ENCODE measurements at places on chromosomes 16 and 17.

- no peak for DNase-seq
Observed at GRCh38 chr17:78252111-78252634, 20.7 kb downstream of the TMEM235 start.

DNA sequence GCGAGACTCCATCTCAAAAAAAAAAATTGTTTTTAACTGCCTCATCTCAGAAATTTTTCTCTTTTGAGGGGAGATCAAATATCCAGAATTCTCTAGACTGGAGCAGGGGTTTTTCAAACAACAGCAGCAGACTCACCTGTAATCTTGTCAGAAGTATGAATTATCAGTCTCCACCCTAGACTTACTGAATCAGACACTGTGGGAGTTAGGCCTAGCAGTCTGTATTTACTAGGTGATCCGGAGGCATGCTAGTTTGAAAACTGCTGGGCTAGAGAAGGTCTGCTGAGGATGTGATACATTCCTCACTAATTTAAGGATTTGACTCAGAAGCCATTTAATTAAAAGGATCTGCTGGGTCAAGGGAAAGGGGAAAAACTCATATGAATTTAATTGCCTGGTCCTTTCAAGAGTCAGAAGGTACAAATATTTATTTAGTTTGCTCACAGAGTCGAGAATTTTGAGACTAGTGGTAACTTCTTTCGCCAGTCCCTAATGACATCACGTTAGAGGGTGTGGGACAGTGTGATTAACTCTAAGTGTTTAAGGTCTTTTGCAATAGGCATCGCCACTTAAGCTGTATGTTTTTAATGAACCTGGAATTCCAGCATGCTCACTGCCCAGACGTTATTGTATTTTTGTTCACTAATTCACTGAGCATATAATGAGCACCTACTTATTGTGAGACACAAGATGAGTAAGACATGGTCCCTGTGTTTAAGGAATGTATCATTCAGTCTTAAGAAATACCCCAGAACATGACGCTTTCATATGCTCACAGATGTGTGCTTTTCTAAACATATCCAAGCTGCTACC is 14.2 kb downstream of the ATP6V0A1 start:
- DNase-seq, result no peak

DNA sequence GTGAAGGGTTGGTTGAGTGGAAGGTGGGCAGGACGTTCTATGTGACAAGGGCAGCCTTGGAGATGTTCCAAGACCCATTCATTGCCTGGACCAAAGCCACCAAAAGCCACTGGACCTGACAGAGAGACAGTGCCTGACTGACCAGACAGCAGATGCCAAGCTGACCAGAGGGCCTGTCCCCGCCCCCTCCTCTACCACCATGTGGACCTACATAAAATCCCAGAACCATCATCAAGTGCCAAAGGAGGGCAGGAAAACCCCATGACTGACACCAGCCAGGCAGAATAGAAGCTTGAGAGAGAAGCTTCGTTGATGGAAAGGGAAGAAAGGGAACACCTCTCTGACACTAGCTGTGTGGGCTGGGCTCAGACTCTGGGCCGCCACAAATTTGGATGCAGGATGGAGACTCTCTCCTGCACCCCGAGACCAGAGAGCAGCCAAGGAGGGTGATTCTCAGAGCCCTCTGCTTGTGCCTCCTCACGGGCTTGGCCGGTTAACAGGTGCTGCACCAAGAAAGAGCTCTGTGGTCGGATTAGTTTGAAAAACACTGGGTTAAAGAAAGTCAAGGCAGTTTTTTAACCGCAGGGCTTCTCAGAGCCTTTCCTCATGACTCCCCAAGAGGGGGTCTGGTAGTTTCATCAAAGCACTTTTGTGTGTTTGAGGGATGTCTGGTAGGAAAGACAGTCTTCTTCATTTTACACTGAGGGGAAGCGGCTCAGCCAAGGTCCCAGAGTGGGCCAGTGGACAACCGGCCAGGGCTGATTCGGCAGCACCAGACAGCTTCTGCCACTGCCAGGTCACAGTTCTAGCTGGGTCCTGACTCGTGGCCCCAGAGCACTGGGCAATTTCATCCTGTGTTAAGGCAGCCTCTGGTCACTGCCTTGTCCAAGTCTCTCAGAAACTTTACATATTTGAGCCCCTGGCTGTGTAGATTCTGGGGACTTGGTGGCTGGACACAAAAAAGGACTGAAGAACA is 1.7 kb downstream of the TNFRSF13B start:
- DNase-seq, result no peak

GRCh38 chr16:75818491-75818890 is 92.2 kb upstream of the CPHXL start:
- no peak for DNase-seq

DNA sequence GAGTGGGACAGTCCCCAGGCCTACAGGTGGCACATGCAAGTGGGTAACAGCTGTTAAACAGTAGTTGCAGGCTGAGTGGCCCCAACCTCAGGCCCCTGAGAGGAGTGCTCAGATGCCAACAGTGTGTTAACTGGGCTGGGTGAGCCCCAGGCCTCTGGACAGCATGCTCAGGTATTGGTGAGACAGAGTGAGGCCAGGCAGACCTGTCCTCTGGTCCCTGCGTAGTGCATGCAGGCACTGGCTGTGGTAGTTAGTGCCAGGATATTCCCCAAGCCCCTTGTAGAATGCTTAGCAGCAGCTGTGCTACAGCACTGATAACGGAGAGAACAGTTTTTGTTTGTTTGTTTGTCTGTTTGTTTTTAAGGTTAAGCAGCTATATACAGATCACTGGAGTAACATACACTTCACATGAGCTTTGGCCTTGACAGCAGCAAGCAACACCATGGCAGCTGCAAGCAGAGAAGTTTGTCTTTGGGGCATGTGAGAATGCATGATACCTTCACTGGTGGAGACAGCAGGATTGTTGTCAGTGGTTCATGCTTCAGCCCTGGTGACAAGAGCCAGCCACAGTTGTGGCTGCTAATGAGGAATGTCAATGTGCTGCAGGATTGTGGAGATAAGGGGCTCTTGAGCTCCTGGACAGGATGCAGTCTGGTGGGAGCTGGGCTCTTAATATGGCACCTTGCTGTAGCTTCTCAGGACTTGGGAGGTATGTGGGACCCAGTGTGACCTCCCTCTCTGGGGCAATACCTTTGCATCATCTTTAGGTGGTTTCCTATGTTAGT is 614.4 kb downstream of the CDH11 start:
- DNase-seq, result no peak

DNA sequence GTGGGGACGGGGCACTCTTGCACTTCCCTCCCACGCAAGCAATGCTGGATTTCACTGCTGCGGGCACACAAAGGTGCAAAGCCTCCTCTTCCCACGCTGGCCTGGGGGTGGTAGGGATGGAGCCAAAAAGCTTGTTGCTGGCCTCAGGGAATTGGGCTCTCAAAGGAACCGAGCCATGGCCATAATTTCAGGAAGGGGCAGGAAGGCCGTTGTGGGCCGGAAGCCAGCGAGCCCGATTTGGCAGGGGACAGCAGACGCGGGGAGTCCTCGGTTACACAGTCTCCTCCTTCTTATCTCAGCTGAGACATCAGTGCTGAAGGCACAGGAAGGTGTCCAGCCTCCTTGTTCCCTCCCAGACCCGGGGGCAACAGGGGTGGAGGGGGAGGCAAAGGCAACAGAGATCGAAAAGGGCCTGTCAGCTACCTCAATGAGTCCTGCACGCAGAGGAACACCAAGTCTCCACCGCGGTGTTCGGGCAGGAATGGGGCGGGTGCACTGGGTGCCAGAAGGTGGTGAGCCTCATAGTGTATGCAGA is 59.5 kb downstream of the SLFN11 start:
- no peak for DNase-seq

DNA sequence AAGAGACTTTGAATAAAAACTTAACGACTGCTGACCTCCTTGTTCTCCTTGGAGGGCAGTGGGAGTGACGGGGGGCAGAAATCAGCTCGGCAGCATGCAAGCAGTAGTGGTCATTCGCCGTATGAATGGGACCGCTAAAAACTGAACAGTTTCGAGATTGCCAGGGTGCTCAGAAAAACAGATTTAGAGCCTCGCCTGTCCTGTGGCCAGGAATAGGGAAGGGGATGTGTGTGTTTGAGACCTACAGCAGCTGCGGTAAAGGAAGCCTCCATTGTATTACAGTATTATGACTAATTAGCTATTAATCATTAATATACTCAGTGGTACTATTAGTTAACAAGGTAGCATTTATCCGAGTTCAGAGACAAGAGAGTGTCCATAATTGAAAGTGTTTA is 670 bp upstream of the ZNF652 start:
- DNase-seq, result no peak

GRCh38 chr16:60932600-60932999 is 1103.6 kb downstream of the CDH8 start:
- DNase-seq, result no peak

DNA sequence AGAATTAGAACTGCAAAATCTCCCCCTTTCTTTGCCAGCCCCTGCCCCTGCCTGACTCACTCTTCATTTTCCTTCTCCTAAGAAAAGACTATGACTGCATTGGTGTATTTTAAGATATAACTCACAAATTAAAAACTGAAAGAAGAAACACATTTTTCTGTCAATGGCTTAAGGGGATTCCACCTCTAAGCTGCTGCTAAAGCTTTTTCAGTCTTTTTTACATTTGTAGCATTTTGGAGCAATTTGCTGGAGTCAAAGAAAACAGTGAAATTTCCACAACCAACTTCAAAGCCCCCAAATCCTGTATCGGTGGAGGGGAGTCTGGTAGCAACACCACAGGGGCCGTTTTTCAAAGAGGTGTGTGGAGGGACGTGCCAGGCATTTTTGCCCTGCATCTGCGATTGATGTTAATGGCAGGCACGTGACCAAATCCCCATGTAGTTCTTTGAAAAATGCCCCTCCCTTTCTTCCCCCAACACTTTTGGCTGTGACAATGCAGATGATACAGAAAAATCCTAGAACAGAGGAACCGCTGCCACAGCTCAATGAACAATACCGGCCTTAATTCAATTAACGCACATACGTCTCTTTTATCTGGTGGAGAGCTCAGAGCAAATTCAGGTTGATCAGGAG is 28.5 kb downstream of the MAF start:
- no peak for DNase-seq

GRCh38 chr17:49676276-49676868 is 1.5 kb downstream of the SPOP start:
- DNase-seq, result no peak

DNA sequence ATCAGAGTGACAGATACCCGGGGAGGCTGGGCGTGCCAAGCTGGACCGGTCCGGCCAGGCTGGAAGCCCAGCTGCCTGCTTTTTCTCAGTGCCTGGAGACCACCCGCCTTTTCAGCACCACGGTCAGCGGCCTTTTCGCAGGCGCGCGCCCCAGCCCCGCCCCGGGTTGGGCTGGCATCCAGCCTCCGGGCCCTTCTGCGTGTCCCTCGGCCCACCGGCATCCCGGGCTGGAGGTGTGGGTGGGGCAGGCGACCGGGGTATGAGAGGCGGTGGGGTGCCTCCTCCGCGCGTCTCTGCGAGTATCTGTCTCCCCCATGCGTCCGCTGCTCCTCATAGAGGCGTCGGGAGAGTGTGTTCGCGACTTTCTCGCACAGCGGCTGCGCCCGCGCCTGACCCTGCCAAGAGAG is 102.5 kb downstream of the MRM1 start:
- DNase-seq, result no peak

DNA sequence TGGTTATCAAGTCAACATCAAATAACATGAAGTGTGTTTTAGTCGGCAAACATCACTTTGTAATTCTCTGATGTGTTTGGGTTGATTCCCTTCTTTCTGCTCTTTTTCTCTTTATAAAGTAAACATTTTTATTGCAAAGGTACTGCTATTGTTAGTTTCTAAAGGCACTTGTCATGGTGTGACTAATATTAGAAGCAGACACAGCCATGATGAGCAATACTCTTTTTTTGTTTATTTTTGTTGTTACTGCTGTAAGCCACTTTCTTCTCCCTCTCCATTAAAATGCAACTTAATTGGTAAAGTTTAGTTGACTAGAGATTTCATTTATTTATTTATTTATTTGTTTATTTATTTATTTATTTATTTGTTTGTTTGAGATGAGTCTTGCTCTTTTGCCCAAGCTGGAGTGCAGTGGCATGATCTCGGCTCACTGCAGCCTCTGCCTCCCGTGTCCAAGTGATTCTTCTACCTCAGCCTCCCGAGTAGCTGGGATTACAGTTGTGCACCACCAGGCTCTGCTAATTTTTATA is 424.7 kb downstream of the WWOX start:
- no peak for DNase-seq

DNA sequence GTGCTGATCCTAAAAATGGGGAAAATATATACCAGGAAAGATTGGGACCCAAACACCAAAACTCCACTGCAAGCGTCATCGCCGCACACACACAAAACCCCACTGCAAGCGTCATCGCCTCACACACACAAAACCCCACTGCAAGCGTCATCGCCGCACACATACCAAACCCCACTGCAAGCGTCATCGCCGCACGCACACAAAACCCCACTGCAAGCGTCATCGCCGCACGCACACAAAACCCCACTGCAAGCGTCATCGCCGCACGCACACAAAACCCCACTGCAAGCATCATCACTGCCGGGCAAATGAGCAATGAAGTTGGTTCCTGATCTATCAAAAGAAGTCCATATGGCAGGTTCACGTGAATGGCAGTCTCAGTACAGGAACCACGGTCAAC is 144.4 kb downstream of the SLC39A11 start:
- no peak for DNase-seq

DNA sequence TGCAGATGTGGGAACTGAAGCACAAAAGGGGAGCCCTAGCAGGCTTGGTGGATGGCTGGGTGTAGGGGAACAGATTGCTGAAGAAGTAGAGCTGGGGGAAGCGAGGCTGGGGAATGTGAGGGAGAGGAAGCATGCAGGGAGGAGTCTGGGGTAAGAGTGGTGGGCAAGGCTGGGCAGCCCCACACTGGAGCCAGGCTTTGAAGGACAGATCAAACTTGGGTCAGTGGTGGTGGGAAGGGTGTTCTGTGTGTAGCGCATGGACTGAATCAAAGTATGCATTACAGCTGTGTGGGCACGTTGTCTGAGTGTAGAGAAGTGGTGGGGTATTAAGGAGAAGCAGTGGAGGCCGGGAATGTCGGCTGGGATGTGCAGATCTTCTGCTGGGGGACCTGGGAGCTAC is 116.0 kb downstream of the CYLD start:
- no peak for DNase-seq

GRCh38 chr17:67578142-67578457 is 139.6 kb upstream of the NOL11 start:
- DNase-seq, result no peak
